ENCODE measurements at places on chromosomes 12 and 14.

GRCh38 chr14:71729596-71729995, 202.6 kb upstream of the RGS6 start:
- DNase-seq: no peak

DNA sequence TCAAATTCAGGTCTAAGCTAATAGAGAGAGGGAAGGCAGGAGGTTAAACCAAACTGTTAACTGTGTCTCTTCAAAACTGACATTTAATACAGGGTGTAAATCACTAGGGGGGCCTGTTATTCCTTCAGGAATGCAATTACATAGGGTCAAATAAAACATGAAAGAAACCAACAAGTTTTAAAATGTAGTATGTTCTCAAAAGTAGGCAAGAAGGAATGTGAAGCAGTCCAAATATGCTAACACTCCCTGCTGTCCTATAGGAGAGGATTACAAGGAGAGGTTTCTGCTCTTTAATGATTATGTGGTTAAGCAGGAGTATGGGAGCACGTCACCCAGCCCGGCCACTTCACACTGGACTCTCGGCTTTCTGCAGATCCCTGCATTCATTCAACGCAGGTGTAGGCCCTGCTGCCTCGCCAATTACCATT, 42.5 kb upstream of the BMP4 start:
- no peak for DNase-seq

DNA sequence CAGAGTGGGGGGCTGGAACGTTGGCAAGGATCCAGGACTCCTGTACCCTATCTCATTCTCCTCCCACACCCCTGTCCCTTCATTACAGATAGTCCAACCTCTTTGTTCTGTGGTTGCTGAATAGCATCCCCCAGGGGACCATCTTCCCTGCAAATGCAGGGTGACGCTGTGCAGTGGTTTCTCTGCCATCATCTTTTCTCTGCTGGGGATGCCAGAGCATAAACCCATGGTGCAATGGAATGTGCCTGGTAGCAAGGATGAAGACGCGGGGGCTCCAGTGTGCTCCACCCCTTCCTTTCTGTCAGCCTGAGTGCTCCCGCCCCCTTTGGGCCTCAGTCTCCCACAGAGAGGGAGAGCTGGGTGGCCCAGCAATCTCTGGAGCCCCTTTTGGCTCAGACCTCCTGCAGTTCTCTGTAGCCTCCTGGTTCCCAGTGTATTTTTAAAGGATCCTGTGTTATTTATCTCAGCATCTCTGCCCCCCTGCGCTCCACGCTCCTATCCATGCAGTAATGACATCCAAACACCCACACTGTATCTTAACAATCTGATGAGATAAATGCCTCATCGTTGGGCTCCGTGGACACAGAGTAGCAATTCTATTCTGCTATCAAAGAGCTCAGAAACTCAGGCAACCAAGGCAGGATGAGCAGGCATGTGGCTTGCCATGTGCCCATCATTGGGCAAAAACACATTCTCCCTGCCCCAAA, 212.8 kb downstream of the CACNA1C start:
- DNase-seq: no peak

DNA sequence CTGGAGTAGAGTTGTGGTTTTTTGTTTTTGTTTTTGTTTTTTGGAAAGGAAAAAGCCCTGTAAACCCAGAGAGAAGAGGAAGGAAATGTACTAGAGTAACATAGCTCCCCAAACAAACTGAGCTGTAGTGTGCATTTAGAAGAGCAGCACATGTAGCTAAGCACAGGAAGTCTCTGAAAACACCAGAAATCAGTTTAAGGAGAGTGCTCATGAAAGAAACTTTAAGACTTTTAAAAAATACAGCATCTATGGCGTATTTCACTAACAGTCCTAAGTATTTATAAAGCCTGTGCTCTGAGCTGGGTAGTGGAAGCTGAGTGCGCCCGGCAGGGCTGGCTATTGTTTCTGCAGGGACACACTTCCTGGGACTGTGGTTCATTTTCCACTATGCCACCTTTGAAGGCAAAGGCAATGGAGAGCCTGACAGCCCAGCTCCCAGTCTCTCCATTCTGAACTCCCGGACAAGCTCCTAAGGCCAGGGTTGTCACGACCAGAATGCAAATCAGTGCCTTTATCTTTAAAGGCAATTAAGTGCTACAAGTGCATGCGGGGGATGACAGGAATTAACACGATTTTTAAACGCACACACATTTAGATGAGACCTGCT, 45.4 kb downstream of the NIN start:
- no peak for DNase-seq

DNA sequence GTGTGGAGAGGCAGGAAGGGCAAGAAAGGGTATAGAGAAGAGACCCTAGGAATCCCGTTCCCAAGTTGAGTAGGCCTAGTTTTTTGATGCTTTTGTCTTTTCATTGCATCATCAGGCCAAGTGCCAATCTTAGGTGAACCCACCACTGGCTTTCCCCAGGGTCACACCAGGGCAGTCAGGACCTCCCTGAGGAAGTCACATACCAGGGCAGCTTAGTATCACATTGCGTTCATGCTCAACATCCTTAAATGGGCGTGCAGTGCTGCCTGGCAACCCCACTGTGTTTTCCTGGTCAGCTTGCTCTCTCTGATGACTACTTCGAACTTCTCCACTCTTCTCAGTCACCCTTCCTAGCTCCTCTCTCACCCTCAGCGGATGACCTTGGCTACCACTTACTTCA, 9.0 kb downstream of the ASIC1 start:
- DNase-seq: no peak

DNA sequence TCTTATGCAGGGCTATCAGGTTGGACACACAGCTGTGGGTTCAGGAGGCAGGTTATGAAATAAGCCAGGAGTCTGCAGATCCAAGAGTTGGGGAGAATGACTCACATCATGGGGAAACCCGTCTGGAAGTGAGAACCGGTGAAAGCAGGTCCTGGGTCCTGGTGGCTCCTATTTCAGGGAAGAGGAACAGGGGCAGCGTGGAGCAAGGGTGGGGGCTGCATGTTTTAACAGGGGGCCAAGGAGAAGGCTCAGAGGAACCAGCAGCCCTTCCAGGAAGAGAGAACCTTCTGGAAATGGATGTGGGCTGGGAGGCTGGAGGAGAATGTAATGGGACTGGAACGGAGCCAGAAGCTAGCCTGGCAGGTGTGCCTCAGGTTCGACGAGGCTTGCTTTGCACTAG, 7.8 kb upstream of the KRT74 start:
- DNase-seq: no peak

- DNase-seq: no peak
These were observed 55.4 kb upstream of the MED13L start for GRCh38 chr12:116332705-116333380.

GRCh38 chr14:46661728-46662127, 10.1 kb upstream of the RPL10L start:
- DNase-seq: no peak

DNA sequence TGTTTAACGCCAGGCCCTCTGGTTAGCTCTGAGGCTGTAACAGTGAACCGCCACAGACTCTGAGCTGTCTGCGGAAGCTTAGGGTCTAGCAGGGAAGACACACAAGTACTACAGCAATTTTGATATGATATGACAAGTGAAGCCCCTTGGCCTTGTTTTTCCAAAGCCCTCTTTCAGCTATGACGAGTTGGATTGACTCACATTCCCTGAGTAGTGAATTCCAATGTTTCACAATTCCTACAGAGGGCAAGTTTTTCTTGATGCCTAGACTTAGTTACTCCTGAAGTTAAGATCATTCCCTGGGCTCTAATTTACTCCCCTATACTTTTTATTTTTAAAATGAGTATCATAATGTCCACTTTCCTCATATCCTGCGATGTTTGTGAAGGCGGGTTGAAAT, 53.3 kb upstream of the CISTR start:
- DNase-seq: no peak

DNA sequence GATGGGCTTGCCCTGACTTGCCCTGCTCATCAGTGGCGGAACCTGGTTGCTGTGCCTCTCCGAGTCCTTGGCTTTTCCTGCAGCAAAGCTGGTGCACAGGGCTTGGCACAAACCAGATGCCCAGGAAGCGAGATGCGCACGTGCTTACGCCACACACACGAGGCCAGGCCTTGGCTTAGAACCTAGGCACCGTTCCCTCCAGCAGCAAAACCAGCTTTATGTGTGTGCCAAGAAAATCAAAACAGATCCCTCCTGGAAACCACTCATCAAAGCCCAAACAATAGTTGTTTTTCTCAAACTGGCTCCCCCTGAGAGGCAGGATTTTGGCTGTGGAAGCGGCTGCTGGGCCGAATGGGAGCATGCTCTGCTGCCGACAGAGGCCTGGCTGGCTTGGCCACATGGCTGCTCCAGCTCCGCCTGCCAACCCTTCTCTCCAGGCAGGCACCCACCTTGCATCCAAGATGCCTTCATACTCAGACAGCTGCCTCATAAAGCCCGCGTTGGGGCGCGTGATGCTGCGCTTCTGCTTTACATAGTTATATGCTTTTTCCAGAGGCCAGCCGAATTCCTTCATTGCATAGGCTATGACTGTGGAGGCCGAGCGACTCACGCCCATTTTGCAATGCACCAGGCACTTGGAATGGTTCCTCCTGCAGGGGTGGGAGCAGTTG, 58.7 kb downstream of the SSH1 start:
- no peak for DNase-seq
